NCI-H2081 (cell line): ENCODE measurements at places on chromosomes 2 and 18.

DNA sequence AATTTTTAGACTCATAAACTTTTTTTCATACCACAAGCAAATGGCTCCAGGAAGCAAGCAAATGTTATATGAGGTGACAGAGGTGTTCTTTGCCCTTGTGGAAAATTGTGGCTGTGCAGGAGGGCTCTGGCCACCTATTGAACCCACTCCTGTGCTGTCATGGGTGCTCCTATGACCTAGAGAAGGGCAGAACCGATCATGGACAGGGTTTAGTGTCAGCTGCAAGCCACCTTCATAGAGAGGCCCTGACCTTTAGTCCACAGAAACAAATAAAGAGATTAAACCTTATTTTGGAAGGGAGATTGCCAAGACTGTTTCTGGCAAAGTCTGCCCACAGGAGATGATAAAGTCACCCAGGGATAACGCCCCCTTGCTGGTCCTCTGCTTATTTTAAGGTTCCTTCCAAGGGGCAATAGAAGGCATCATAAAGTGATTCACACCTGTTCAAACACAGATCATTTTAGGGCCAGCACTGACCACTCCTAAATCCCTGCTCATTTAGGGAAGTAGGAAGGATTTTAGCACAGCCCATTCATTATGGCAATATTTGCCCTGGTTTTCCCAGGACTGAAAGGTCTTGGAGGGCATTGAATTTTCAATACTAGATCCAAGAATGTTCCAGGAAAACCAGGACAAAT is 26.1 kb upstream of the STAT4 start:
- DNase-seq: no peak

- DNase-seq: no peak
These were observed 263.9 kb downstream of the GLI2 start for GRCh38 chr2:120999377-121000097.

DNA sequence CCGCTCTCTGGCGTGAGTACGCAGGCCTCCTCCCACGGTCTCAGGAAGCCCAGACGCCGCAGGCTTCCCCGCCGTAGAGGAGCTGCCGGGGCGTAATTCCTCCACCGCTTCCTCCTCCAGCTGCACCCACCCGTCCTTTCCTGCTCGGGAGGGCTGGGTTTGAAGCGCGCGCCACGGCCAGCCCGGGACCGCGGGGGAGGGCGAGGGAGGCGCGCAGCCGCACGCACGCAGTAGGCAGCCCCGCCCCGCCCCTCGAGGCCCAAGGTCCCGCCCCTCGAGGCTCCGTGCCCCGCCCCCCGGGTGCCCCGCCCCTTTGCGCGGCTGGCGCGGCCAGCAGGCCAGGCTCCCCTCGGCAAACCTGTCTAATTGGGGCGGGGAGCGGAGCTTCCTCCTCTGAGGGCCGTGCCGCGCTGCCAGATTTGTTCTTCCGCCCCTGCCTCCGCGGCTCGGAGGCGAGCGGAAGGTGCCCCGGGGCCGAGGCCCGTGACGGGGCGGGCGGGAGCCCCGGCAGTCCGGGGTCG is at the start of gene MALT1:
Gene MALT1 (plus strand): TSS at position 355 of the 521 bp plus-strand sequence. CDS start 179 bp downstream, outside the sequence.
- DNase-seq: peak; percentile 86

DNA sequence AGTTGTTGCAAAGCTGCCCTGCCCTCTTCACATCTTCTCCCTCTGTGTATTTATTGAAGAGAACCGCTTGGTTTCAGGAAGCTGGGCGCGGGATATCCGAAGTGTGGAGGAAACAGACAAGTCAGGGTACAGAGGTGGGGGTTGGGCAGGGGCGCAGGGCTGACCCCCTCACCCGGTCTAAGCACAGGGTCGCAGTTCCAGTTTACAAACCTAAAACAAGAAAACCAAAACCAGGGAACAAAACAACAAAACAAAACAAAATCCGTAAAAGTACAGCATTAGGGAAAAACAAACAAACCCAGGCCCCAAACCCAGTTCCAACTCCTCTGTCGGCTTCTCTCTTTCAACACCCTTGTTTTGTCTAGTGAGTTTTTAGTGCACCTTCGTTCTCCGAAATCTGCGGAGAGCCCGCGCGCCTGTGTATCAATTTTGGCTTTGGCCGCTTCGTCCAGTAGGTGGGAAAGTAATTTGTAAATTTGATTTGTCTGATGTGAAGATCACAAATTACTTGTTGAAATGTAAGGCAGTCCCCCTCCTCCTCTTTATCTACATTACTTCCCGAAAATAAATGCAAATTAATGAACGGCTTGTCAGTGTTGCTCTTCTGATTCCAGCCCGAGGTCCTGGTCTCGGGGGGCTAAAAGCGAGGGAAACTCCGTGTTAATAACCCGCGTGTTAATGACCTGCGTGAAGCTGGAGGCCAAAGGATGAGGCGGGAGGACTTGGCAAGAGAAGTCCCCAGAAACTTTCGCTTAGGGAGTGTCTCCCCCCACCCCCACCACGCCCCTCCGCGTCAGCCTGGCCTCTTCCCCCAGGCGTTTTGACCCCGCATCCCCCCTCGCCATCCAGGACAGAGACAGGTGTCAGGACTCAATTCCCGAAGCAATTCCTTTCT is 6.9 kb downstream of the OTX1 start:
- DNase-seq: no peak

DNA sequence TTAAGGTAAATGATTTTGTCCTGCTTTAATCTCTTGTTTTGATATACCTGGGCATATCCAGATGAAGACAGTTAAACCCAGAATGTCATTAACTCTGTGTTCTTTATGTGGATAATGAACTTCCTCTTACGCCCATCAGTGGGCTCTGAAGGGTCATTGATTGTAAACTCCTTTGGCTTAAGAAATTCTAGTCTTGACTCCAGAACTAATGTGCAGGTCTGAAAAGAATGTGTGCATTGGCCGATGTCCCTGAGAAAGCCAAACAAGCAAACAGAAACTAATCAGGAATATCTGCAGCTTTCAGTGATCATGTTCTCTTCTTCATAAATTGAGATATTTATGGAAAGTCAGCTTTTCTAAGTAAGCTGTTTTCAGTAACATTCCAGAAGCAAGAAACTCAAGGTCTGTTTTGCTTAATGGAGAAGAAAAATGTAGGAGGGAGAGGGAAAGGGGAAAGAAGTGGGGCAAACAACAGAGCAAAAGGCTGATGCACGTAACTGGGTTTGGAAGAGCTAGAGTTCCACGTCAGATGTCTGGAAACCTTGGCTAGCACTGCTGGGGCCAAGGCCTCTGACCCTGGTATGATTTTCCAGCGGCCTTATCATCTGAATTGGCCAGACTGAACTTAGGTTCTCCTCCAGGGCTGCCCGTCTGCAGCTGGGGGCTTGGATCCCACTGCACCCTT is 61.3 kb upstream of the FHL2 start:
- DNase-seq: no peak

DNA sequence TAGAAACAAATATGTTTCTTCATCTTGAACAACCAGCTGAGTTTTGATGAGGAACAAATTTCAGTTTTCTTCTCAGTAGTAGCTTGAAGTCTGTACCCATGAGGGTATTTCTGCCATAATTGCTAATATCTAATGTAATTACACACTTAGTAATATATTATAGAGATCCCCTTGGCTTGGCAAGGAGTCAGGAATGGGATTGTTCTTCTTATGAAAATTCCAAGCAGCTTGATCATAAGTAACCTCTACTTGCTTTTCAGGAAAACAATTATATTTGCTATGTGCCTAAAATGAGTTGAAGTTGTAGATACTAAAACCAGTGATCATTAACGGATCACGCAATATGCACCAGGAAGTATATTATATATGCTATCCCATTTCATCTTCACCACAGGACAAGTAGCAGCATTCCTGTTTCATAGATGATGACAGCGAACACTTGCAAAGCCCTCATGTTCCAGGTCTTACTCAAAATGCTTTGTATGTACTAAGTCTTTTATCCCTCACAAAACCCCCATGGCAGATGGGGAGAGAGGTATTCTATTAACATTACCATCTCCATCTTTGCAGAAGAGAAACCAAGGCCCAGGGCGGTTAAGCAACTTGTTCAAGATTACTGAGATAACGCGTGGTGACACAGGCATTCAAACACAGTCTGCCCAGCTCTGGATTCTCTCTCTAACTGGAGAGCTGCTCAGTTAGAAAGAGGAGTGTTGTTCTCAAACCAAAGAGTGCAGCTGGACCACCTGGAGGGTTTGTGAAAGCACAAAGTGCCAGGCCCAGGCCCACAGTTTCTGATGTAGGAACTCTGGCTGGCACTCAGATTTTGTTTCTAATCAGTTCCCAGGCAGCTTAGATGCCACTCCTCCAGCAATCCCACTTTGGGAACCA is 21.8 kb upstream of the RGPD4 start:
- DNase-seq: no peak

DNA sequence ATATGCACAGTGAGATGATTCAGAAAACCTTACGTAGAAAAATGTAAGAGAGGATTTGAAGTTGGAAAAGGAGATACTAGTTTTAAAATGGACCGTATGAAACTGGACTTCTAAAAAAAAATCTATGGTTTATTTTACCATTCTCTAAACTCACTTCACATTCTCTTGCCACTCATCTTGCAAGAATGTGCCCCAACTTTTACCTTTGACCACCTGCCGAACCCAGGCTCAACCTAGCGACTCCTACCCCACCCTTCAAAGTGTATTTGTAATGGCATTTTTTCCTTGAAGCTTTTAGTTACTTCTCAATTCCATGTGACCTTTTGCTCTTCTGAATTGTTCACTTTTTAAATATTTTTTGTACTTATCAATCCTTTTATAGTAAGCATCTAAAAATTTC is 160.8 kb downstream of the PHLPP1 start:
- no peak for DNase-seq

DNA sequence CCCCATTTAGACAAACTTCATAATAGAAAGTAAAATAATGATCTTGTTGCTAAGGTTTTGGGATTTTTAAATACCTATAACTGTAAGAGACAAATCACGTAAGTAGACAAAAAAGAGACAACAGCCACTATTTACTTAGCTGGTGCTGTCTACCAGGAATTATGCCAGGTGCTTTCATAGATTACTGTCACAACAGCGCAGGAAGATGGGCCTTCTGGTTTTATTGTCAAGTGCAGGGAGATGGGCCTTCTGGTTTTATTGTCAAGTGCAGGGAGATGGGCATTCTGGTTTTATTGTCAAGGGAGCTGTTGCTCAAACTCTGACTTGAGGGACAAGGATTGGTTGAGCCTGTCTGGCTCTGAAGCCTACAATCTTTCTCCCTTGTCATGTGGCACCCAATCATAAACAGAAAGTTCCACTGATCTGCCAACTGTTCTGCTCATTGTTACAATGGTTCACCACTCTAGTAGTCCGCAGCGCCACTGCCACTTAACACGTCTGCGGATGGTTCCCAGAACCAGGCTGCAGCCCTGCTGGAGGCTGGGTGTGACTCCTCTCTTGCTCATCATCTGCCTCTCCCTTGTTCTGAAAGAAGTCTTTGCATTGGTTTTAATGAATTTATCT is 95.0 kb downstream of the RNF144A start:
- DNase-seq: no peak

DNA sequence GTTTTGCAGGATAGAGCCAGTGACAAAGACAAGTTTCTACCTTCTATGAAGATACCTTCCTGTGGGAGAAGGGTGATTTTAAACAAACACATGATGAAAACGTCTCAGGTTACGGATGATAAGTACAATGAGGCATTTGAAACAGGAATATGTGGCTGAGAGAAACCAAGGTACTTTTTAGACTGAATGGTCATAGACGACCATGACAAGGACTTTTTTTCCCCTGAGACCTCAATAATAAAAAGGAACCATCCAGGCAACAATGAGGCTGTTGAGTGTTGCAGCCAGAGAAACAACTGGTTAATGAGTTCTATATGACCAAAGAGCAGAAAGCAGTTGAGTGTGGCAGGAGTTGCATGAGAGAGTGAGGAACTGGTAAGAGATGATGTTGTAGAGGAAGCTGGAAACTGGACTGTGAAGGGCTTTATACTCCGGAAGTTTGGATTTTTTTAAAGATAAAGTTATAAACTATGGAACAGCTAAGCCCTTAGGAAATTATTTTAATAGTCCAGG is 306.1 kb upstream of the CYRIA start:
- DNase-seq: no peak
